ENCODE measurements at places on chromosomes 11 and 22.
A peak's percentile ranks its signal among the peaks of the same experiment; 100 is the strongest.

- DNase-seq, result no peak
These were observed 37.8 kb downstream of the RPL27A start for GRCh38 chr11:8720352-8720751.

DNA sequence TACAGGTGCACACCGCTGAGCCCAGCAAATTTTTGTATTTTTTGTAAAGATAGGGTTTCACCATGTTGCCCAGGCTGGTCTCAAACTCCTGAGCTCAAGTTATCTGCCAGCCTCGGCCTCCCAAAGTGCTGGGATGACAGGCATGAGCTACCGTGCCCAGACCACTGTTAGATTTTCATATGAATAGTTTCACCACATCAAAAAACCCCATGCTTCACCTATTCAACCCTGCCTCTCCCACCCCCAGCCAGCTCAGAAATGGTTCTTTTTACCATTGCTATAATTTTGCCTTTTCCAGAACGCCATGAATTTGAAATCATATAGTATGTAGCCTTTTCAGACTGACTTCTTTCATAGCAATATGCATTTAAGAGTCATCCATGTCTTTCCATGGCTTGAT is 37.9 kb downstream of the CDPF1 start:
- DNase-seq, result no peak

DNA sequence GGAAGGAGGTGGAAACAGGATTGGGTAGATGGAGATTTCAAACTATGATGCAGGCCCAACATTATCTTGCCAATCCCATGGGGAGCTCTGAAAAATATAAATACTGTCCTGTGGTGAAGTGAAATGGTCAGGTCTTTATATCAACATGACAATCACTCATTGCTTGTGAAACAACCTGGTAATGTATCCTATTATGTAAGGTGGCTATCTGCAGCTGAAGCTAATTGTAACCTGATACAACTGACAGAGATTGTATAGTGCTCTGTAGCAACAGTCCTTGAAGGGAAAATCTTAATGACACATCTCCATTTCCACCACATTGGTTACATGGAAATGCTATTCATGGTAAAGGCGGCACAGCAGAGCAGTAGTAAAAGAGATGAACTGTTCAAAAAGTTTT is 20.7 kb upstream of the CHORDC1 start:
- DNase-seq, result no peak

- no peak for DNase-seq
These were observed 187.8 kb downstream of the HIPK3 start for GRCh38 chr11:33444835-33445594.

DNA sequence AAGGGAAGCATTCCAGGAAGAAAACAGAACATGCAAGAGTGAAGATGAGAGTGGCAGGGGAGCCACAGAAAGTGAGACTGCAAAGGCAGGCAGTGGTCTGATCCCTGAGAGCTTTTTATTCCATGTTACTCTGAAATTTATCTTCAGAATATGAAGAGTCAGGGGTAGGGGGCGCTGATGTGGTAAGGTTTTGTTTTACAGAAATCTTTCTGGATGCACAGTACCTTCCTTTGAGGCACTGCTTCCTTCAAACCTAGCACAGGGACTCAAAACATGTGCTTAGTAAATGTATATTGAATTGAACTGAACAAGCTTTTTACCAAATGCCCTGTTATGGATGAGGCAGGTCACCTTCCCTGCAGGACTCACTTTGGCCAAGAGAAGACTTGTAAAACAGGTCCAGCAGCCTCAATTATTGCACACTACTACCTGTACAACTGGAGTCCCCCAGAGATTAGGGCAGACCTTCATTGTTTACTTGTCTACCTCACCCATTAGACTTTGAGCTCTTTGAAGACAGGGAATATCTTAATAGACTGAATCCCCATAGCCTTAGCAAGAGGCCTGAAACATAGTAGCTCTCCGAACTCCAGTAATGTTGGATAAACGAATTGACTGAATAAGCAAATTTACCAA is 2.2 kb downstream of the PAK1 start:
- DNase-seq, result no peak

DNA sequence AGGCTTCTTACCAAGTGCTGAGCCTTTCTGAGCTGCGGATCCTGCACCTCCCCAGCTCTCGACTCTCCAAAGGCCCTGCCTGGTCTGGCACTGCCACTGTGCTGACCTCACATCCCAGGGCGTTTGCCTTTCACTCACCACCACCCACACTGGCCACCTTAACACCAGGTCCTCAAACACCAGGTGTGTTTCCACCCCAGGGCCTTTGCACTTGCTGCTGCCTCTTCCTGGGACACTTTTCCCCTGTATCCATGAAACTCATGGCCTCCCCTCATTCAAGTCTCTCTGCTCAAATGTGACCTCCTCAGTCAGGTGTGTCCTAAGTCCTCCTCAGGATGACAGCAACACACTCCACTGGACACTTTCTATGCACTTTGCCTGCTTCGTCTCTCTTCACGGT is 51.4 kb upstream of the ANO1 start:
- DNase-seq, result no peak

DNA sequence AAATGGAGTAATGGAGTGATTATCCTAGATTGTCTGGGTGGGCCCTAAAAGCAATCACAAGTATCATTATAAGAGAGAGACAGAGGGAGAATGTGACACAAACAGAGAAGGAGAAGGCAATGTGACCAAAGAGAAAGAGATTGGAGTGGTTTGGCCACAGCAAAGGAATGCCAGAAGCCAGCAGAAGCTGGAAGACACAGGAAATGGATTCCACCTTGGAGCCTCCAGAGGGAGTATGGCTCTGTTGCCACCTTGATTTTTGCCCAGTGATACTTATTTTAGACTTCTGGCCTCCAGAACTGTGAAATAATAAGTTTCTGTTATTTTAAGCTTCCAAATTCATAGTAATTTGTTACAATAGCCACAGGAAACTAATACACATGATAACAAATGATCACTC is 36.8 kb upstream of the OR5P2 start:
- no peak for DNase-seq

GRCh38 chr11:91081440-91082043 is 858.7 kb upstream of the CHORDC1 start:
- peak; percentile 65 for DNase-seq

GRCh38 chr22:46537946-46538813 is 760 bp upstream of the CELSR1 start:
- no peak for DNase-seq

DNA sequence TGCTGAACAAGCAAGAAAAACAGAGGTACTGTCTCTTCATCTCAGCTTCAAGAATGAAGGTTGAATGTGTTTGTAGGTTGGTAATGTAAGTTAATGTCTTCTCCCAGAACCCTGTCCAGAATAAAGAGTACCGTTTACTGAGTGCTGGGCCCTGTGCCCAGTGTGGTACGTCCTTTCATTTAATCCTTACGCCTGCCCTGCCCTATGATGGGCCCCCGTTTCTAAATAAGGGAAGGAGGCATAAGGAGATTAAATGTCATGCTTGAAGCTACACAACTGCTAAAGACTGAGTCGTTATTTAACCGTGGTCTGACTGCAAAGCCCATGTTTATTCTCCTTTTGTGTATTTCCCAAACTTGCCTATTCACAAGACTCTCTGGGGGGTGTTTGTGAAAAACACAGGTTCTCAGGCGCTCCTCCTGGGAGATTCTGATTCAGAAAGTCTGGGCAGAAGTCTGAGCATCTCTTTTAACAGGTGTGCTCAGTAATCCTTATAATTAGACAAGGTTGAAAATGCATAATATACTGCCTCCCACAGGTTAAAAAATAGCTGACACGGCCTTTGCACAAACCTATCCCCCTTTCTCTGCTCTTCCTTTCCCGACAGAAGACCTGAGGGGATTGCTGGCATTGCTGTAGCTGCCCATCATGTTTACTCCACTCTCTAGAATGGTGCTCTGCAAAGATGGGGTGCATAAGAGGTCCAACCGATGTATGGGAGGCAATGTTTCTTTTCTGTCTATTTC is 56.3 kb upstream of the ZBTB44 start:
- no peak for DNase-seq
